Activated T-cell treated with anti-CD3 and anti-CD28 coated beads, Interleukin-2, amount 50 U/mL, for 72 hours (primary cell): ENCODE measurements at places on chromosomes 13 and 19.

DNA sequence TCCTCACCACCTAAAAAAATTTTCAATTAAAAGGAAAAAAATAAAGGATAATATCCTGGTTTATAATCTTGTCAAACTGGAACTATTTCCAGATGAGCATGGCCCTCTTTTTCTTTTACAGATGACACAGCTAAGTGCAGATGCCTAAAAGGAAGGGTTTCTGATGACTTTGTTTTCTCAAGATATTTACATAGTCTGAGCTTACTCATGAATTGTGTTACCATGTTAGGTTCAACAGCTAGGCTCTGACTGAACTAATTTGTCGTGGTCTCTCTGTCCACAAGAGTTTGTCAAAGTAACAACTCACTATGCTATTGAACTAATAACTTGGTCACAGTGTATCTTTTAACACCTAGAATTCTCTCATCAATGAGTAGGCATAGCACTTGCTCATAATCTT is 780.8 kb downstream of the GPC5 start:
- no peaks in the 10 kb centered on the region for H3K36me3 ChIP-seq
- no peak overlapping the region for H3K27ac ChIP-seq
- H3K4me1 ChIP-seq, result no peaks in the 10 kb centered on the region
- DNase-seq, result no peak
- no peak overlapping the region for H3K4me3 ChIP-seq

- no peaks in the 10 kb centered on the region for H3K4me1 ChIP-seq
- peaks cover 48% of the 10 kb centered on the region for H3K36me3 ChIP-seq
- H3K27me3 ChIP-seq, result peaks cover 7% of the 10 kb centered on the region
- no peak for DNase-seq
- H3K4me3 ChIP-seq, result no peak overlapping the region
These were observed 33.0 kb upstream of the ZNF808 start for GRCh38 chr19:52494518-52494917.

- peaks cover under 1% of the 10 kb centered on the region for H3K27me3 ChIP-seq
- no peak overlapping the region for H3K4me3 ChIP-seq
- H3K27ac ChIP-seq, result no peak overlapping the region
- no peak for DNase-seq
- H3K4me1 ChIP-seq, result peaks cover 13% of the 10 kb centered on the region
These were observed 26.2 kb upstream of the GPR12 start for GRCh38 chr13:26786651-26787295.

- H3K4me1 ChIP-seq, result peaks cover 11% of the 10 kb centered on the region
- H3K4me3 ChIP-seq, result no peak overlapping the region
- no peaks in the 10 kb centered on the region for H3K27me3 ChIP-seq
- no peak overlapping the region for H3K27ac ChIP-seq
- H3K36me3 ChIP-seq, result peaks cover 4% of the 10 kb centered on the region
These were observed 9.4 kb upstream of the DPY19L3 start for GRCh38 chr19:32396046-32396652.

DNA sequence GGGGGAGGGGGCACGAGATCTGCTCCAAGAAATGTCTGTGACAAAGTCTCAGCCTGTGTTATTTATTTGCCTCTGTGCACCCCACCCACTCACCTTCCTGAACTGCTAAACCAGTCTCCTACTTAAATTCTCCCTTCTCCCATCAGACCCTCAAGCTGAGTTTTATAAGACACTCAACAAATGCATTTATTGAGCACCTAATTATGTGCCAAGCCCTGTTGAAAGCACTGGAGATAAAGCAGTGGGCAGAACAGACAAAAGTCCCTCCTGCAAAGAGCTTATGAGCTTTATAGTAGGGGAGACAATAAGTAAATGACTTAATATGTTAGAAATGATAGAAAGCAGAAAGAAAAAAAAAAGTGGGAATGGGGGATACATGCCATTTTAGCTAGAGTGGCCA is 3.4 kb upstream of the FAM98C start:
- H3K27ac ChIP-seq, result no peak overlapping the region
- H3K27me3 ChIP-seq, result peaks cover 15% of the 10 kb centered on the region
- no peak for DNase-seq

GRCh38 chr19:44620667-44621066 is 7.3 kb downstream of the IGSF23 start:
- no peaks in the 10 kb centered on the region for H3K36me3 ChIP-seq
- no peaks in the 10 kb centered on the region for H3K27me3 ChIP-seq
- no peak overlapping the region for H3K4me3 ChIP-seq
- DNase-seq, result no peak
- no peak overlapping the region for H3K27ac ChIP-seq

DNA sequence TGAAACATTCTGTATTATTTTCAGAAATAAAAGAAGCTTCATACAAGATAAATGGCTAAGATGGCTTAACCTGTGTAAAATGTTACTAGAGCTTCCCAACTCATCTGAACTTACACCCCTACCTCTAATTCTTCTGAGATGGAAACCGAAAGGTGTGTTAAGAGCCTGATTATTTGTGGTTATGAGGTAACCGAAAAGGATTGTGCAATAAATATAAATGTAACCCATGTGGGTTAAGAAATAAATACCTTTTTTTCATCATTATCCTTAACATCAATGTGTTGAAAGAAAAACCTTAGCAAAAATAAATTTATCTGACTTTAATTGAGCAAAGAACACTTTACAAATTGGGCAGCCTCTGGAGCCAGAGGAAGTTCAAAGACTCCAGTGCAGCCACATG is 961.8 kb upstream of the SPRY2 start:
- H3K27ac ChIP-seq, result no peak overlapping the region
- no peaks in the 10 kb centered on the region for H3K36me3 ChIP-seq
- no peak overlapping the region for H3K4me3 ChIP-seq
- H3K4me1 ChIP-seq, result no peaks in the 10 kb centered on the region
- DNase-seq, result no peak
- H3K27me3 ChIP-seq, result no peaks in the 10 kb centered on the region

DNA sequence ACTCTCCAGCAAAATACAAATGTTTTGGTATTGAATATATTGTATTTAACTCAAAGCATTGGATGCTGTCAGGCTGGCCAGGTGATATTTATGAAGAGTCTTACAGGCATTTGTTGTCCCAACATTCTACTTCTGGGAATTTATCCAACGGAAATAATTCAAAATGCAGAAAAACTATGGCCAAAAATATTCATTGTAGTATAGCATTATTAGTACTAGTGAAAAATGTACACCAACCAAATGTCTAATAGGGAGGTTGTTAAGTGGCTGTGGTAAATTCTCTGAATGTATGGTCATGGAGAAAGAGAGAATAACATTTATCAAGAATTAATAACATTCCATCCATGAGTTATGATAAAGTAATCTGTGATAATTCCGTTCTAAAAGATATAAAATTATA is 38.6 kb upstream of the GAS6 start:
- H3K4me1 ChIP-seq, result no peaks in the 10 kb centered on the region
- H3K27ac ChIP-seq, result no peak overlapping the region
- H3K27me3 ChIP-seq, result peaks cover 4% of the 10 kb centered on the region
- DNase-seq, result no peak
- H3K4me3 ChIP-seq, result no peak overlapping the region
- no peaks in the 10 kb centered on the region for H3K36me3 ChIP-seq

GRCh38 chr19:2761876-2762782 is 20.9 kb downstream of the SGTA start:
- H3K4me1 ChIP-seq, result no peaks in the 10 kb centered on the region
- no peak overlapping the region for H3K4me3 ChIP-seq
- H3K27ac ChIP-seq, result no peak overlapping the region
- peaks cover 6% of the 10 kb centered on the region for H3K36me3 ChIP-seq
- no peak for DNase-seq
- H3K27me3 ChIP-seq, result no peaks in the 10 kb centered on the region

DNA sequence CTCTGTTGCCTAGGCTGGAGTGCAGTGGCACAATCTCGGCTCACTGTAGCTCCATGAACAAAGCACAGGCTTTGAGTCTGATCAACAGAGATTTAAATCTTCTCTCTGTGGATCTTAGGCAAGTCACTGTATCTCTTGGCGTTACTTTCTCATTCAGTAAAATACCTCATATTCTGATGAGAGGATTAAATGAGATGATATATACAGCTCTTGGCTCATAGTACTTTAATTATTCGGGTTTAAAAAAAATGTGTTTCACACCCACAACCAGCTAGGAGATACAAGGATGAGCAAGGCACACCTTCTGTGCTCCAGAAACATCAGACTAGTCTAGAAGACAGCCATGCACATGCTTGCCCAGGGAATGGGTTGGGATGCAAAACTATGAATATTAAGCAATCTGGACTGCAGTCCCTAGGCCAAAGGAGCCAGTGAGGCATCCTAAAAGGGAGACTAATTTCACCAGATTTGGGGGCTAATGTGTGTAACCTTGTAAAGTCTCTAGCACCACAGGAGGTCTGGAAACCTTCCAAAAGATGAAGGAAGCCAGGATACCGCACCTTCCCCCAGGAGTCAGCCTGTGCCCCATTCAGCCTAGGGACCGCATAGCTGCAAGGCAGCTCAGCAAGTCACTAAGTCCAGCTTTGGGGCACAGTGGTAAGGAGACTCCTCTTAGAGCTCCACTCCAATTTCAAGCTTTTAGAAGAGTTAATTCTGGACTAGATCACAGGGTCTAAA is 2.5 kb downstream of the VPS36 start:
- peaks cover 28% of the 10 kb centered on the region for H3K4me1 ChIP-seq
- no peaks in the 10 kb centered on the region for H3K36me3 ChIP-seq
- H3K4me3 ChIP-seq, result peak overlapping the region; percentile 95
- H3K27ac ChIP-seq, result no peak overlapping the region
- no peak for DNase-seq

DNA sequence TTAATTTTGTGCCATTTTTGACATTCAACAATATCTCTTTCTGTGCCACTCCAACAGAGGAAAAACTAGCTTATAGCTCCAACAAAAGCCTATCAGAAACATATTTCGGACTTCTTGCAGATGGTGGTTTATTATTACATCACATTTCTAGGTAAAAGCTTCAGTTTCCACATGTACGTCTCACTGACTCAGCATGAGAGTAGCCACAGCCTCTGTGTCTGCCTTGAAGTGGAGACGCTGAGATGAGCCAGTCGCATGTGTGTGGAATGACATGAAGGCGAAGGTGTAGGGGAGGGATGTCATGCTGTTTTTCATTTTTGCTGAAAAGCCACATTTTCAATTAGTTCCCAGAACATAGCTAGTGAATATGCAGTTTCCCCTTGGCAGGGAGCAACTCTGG is 598.6 kb downstream of the EFNB2 start:
- H3K27me3 ChIP-seq, result peaks cover 6% of the 10 kb centered on the region
- H3K36me3 ChIP-seq, result no peaks in the 10 kb centered on the region
- no peaks in the 10 kb centered on the region for H3K4me1 ChIP-seq
- H3K27ac ChIP-seq, result no peak overlapping the region

GRCh38 chr13:99873832-99874430 is 97.6 kb downstream of the ZIC5 start:
- no peaks in the 10 kb centered on the region for H3K36me3 ChIP-seq
- no peaks in the 10 kb centered on the region for H3K27me3 ChIP-seq
- DNase-seq, result no peak
- no peak overlapping the region for H3K27ac ChIP-seq
- H3K4me1 ChIP-seq, result no peaks in the 10 kb centered on the region

- H3K27ac ChIP-seq, result no peak overlapping the region
- no peak for DNase-seq
- H3K36me3 ChIP-seq, result no peaks in the 10 kb centered on the region
- no peaks in the 10 kb centered on the region for H3K4me1 ChIP-seq
- H3K4me3 ChIP-seq, result no peak overlapping the region
These were observed 204.1 kb downstream of the KATNAL1 start for GRCh38 chr13:30103161-30103840.

DNA sequence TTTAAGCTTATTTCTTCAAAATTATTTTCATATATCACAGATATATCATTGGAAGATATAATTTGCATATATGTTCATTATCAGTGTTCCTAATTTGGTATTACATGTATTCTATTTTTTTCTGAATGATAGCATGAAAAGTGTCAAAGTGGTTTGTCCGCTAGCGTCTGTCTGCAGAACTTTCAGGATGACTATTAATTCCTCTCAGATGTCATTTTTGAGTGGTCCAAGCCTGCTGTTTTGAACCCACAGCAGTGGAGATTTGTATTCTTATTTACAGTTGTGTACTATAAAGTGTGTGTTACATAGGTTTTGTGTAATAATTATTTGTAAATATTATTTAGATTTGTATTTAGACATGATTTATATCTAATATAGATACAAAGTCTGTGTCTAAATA is 8.5 kb downstream of the UTP14C start:
- H3K36me3 ChIP-seq, result peaks cover 11% of the 10 kb centered on the region
- H3K27me3 ChIP-seq, result no peaks in the 10 kb centered on the region
- no peaks in the 10 kb centered on the region for H3K4me1 ChIP-seq

- H3K27ac ChIP-seq, result peak overlapping the region; percentile 2
- no peak overlapping the region for H3K4me3 ChIP-seq
- no peaks in the 10 kb centered on the region for H3K27me3 ChIP-seq
- H3K4me1 ChIP-seq, result no peaks in the 10 kb centered on the region
- no peak for DNase-seq
These were observed 29.8 kb upstream of the IL17D start for GRCh38 chr13:20673715-20674114.

DNA sequence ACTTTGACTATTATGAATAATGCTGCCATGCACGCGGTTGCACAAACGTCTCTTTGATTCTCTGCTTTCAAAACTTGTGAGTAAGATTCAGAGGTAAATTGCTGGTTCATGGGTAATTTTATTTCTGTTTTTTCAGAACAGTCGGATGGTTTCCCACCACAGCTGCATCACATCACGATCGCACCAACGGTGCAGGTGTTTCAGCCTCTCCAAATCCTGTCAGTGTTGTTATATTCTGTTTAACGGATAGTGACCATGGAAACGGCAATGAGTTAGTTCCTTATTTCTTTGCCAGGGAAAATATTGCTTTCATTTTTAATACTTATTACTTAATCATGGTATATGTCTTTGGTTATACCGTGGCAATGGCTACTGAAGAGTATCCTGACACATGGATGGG is 19.1 kb upstream of the ZNF835 start:
- H3K27ac ChIP-seq, result no peak overlapping the region
- peaks cover 6% of the 10 kb centered on the region for H3K36me3 ChIP-seq
- no peaks in the 10 kb centered on the region for H3K4me1 ChIP-seq
- H3K27me3 ChIP-seq, result no peaks in the 10 kb centered on the region
- no peak overlapping the region for H3K4me3 ChIP-seq
- no peak for DNase-seq

GRCh38 chr13:45370922-45371406 is 30.0 kb upstream of the TPT1 start:
- peaks cover 36% of the 10 kb centered on the region for H3K4me1 ChIP-seq
- DNase-seq, result peak; percentile 51
- H3K36me3 ChIP-seq, result peaks cover 4% of the 10 kb centered on the region
- no peak overlapping the region for H3K27ac ChIP-seq
- no peak overlapping the region for H3K4me3 ChIP-seq

GRCh38 chr13:48644141-48644540 is 9.6 kb upstream of the CYSLTR2 start:
- peaks cover 14% of the 10 kb centered on the region for H3K27me3 ChIP-seq
- DNase-seq, result no peak
- H3K4me1 ChIP-seq, result no peaks in the 10 kb centered on the region

DNA sequence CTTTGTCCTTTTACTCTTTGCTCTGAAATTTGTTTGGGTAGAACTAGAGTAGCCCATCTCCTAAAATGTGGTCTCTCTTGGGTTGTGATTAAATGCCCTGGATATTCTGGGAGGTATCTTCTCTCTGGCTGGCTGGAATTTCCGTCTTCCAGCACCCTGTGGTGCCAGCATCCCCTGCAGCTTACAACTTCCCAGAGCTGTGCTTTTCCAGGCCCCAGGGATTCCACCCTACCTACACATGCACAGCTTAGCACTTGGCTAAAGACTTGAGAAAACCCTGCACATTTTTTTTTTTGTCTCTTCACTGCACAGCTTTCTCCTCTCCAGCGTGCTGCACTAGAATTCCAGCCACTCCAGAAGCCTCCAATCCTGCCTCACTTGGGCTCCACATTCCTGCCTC is 334.7 kb downstream of the IRS2 start:
- H3K4me3 ChIP-seq, result no peak overlapping the region
- H3K27ac ChIP-seq, result no peak overlapping the region
